ENCODE measurements at places on chromosomes 5 and 9. TPM values are rescaled to one million over a fixed set of nuclear protein-coding genes. Genes with fewer than 3 reads are reported as not detected.

The ANKRD18B gene
- total RNA-seq = 4.6 TPM

The CER1 gene
- not detected for total RNA-seq

The SLC36A2 gene
- not detected for total RNA-seq

The RAB24 gene
- total RNA-seq = 28.2 TPM

The NMUR2 gene
- 0.09 TPM for total RNA-seq

The DDX31 gene
- total RNA-seq = 26.7 TPM

All from A549 treated with CORT108297 at 1 μM for 4 hours (cell line).